ENCODE measurements at places on chromosomes 6 and 20.

GRCh38 chr20:63254232-63254605, at the start of gene NKAIN4:
Gene NKAIN4, minus strand, starts transcription at chr20:63254463. Its CDS starts 13 bp downstream, at chr20:63254450.
- DNase-seq: no peak

- DNase-seq: no peak
Measured at GRCh38 chr20:39289316-39289715, 327.2 kb downstream of the DHX35 start.

GRCh38 chr6:137391061-137391814, 103.0 kb downstream of the OLIG3 start:
- no peak for DNase-seq

DNA sequence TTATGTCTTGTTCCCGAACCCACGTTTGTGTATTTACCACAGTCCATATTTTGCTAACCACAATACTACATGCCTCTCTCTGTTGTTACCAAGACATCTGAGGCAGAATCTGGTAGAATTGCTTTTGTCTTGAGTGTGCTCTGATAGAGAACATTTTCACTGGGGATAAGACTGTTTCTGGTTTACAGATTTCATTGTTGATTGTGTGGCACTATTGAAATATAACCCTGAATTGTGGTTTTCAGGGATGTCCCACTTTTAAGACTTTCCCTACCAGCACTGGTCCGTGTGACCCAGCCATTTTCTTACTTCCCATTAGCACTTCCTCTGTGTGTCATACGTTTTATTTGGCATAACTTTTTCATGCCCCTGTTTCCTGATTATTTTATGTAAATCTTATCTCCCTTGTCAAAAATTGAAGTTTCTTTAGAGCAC, 12.2 kb downstream of the NCOA7 start:
- no peak for DNase-seq

- DNase-seq: no peak
Measured at GRCh38 chr20:10665791-10666190, 8.0 kb downstream of the JAG1 start.

DNA sequence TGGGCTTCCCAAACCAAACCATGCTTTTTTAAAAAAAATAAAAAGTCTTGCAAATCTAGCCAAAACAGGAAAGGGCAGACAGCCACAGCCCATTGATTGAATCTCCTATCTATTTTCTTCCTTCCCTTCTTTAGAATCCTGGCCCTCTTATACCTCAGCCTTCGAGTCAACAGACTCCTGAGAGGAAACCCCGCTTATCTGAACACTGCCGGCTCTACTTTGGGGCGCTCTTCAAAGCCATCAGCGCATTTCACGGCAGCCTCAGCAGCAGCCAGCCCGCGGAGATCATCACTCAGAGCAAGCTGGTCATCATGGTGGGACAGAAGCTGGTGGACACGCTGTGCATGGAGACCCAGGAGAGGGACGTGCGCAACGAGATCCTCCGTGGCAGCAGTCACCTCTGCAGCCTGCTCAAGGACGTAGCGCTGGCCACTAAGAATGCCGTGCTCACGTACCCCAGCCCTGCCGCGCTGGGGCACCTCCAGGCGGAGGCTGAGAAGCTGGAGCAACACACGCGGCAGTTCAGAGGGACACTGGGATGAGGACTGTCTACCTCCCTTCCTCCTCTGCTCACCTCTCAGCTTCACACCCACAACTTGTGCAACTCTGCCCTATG, 10.1 kb upstream of the RTF2 start:
- no peak for DNase-seq

- no peak for DNase-seq
Measured at GRCh38 chr20:16619953-16620352, 46.7 kb upstream of the KIF16B start.

- DNase-seq: no peak
Measured at GRCh38 chr20:11271920-11272594, 598.3 kb upstream of the JAG1 start.

- peak; percentile 48 for DNase-seq
Measured at GRCh38 chr20:53918949-53919361, 151.4 kb downstream of the BCAS1 start.

DNA sequence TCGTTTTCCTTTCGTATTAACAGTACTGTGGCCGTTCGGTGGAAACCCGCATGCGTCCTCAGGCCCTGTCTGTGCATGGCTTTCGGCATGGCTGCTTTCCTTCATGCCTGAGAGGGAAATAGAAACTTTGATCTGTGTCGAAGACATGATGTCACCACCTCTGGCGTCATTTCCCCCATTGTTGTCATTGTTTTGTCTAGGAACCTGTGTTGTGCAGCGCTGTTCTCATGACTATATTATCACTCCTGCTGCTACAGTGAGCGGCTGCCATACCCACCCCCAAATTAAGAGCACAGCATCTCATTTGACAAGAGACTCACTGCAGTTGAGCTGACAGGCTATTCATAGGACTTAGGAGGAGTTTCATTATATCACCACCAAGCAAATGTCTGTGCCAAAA, 172.3 kb downstream of the TMEM242 start:
- no peak for DNase-seq

DNA sequence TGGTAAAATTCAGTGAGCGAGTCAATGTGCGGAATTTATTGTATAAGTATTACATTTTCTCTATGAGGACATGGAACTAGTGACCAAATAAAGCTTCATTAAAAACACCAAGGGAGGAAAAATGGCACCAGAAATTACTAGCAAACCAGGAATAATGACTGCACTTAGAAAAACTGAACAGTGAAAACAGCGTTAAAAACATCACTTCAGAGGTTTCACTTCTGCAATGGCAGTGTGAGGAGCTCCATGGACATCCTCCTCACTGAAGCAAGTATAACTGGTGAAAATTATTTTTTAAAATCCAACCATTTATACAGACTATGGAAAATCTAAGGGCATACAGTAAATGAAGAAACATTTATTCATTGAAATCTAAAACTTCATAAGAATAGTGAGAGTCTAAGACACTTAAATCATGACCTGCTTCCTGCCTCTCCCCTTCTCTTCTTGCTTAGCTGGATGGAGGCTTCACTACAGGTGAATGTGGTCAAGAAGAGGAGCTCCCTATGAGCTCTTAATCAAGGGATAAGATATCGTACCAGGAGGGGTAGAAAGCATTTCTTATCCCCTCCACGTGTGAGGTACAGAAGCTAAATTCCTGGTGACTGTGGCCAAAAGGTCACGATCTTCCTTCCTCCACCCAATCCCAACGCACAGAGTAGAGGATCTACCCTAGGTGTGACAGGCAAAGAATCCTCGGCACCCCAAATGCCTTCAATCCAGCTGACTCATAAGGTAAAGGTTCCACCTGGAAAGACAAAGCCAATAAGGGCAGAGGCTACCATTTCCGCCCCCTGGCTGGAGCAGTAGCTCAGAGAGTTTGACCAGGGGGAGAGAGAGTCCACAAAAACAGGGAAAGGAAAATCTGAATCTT, 12.3 kb upstream of the ASF1A start:
- no peak for DNase-seq

DNA sequence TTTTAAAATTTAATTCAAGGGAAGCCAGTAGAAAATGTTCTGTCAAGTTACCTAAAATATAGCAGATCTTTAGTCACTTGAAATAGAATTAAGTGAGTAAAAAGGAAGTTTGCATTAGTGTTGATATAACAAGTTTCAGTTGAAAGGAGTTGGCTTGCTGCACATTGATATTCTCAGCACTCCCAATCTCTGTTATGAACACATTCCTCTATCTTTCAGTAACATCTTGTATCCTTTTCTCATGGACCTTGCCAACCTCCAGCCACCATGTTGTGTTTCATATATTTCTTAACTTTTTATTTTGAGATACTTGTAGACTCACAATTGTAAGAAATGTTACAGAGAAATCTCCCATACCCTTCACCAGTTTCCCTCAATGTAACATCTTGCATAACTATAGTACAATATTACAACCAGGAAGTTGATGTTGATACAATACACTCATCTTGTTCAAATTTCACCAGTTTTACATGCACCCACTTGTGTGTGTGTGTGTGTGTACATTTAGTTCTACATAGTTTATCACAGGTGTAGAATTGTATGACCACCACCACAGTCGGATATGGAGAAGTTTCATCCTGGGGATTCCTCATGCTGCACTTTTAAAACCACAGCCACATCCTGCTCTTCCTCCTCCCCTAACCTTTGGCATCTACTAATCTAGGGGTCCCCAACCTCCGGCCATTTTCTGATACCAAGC, 20.2 kb upstream of the PAQR8 start:
- no peak for DNase-seq

DNA sequence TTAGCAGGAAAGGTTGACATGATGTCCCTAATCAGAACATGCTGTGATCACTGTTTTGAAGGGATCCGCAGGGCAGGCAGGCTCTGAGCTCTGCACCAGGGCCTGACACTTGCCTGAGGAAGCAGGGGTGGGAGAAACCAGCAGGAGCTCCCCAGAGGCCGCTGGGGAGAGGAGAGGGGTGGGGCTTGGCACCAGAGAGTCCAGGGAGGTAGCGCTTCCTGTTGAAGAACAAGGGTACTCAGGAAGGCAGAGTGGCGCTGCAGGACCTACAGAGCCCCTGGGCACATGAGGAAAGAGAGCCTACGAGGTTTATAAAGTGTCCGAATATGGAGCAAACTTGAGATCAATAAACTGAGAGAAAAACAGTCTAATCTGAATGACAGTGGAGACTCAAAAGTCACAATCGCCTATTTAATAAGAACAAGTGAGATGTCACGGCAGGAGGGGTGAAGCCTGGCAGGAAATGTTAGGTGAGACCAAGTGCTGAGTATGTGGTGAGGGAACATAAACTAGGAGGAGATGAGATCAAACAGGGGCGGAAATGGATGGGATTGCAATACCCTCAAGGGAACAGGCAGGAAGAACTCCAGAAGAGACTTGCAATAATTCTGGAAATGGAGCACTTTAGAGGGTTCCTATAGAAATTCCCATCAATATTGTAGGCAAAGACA, 5.8 kb upstream of the TBXT start:
- no peak for DNase-seq

- DNase-seq: no peak
Measured at GRCh38 chr6:155384321-155384952, 70.2 kb upstream of the TFB1M start.

DNA sequence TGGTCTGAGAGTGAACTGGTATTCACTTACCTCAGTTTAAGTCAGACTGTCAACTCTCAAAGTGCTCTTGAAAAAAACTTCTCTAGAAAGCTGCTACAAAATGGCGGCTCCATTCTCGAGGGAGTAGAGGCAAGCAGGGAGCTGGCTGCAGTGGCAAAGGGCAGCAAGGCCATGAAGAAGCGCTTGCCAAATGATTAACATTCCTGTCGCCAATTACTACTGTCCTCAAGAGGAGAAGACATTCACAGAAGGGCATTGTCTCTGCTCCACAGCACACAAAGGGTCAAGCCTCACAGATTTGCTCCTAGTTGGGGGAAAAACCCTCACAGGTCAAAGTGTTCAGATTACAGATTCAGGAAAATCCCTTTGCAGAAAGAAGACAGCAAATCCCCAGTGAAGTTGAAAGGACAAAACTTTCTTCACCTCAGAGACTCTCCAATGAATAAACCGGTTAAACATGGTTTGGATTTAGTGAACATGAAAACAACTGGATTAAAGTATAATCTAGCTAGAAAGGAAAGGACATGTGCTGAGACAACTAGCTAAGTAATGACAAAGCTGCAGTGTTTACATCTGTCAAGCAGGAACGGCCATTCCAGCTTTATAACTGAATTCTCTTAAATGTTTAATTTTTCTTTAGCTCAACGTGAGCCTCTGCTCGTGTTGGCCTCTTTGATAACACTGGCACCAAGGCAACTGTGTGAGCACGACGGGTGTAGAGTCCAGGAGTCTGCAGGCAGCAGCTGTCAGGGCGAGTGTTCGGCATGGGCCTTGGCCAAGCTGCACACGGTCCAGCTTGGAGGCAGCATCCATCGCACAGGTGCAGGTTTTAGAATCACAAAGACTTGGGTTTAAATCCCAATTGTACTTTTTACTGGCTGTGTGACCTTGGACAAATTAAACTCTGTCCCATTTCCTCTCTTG, 37.6 kb downstream of the NR2E1 start:
- no peak for DNase-seq

DNA sequence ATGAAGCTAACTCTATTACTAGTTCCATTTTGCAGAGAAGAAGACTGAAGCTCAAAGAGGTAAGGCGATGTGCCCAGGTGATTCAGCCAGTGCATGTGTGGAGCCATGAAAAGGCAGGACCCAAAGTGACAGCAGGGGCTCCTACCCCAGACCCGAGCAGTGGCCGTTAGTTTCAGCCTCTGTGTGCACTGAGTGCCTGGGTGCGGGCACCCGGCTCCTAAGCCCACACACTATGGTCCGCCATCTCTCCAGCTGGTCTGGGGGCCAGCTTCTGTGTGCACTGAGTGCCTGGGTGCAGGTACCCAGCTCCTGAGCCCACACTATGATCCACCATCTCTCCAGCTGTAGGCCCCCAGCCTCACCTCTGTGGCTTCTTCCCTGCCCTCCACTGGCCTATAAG, 123.5 kb upstream of the CST7 start:
- no peak for DNase-seq

DNA sequence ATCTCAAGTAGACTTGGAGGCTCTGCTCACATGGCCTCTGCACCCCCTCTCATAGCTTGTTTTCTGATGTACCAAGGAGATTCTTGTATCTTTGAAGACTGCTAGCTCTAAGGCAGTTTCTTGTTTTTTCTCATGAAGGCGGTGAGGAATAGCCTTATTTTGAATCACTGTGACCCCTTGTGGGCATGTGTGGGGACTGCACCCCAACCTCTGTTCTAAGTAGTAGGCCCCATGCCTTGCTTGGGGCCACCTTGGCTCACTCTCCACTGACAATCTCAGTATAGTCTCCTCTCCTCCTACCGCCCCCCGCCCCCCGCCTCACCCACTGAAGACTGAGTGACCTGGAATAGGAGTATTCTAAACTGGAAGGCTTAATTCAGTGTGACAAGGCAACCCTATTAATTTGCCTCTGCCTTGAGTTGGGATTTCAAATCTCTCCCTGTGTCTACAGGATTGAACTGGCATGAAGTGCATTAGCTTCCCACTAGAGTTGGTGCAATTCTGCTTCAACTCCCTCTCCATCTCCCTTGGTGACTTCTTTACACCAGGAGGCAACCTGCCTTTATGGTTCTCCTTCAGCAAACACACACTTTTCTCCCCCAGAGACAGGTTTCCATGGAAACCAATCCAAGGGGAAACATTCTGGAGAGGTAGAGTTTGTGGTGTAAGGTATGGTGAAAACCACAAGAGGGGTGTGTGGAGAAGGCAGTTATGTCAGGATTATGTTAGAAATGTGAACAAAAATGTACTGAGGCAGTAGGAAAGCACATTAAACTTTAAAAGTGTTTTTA, 75.4 kb upstream of the ECI2 start:
- no peak for DNase-seq

DNA sequence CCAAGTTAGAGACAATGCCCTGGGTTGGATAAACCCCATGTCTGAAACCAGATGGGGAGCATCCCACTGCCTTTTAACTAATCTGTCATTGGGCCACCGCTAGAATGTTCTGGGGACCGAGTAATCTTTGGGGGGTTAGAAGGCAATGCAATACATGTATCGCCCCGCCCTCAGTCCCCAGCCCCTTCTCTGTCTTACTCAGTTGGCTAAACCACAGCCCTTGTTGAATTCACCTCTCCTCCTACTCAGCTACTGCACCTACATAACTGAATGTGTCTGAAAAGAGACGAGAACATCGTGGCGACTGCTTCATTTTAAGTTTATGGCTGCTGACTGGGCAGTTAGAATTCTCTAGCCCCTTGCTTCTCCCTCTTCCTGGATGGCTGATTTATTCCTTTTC, 15.1 kb upstream of the CCR6 start:
- no peak for DNase-seq
